ENCODE measurements at places on chromosomes 5 and 9. TPM values are rescaled to one million over a fixed set of nuclear protein-coding genes. Genes with fewer than 3 reads are reported as not detected.

The FUBP3 gene
- total RNA-seq = 33.1 TPM

The NTNG2 gene
- total RNA-seq = 21.4 TPM

- H3K27ac ChIP-seq = peak overlapping the region; percentile 35
- no peak overlapping the region for H3K4me3 ChIP-seq
- peaks cover 29% of the 10 kb centered on the region for H3K36me3 ChIP-seq
These were observed 69.8 kb downstream of the HABP4 start for GRCh38 chr9:96519787-96520186.

GRCh38 chr9:11016081-11016480 lies 403.3 kb upstream of the PTPRD start:
- no peaks in the 10 kb centered on the region for H3K27me3 ChIP-seq
- H3K4me1 ChIP-seq = no peaks in the 10 kb centered on the region
- DNase-seq = no peak
- no peaks in the 10 kb centered on the region for H3K36me3 ChIP-seq

DNA sequence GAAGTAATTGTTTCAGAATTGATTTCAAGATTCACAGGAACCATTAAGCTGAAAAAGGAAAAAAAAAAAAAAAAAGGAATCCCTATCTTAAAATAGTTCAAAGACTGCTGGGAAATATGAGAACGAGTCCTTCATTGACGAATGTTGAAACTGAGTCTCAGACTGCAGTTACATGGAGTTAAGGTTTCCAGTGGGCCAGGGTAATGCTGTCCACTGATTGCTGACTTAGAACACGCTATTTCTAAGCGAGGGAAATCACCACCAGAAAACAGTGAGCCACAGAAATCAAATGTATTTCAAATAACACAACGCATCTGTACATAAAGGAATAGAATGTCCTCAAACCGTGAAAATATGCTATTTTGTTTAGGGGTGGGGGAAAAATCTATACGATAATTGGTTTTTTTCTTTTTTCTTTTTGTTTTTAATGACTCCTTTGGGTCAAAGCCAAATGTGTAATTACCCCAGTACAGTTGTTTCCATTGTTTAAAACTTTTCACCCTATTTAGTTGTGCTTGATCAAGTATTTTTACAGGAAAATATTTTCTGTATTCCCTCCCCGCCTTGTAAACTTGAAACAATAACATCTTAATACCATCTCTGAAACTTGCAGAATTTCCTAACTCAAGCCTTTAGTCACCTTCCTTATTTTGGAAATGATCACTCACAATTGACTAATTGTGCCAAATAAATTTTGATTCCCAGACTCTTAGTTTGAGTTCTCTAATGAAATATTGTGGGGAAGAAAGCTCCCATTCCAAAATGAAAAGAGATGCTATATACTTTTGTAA lies 208.3 kb downstream of the MCTP1 start:
- H3K4me3 ChIP-seq = no peak overlapping the region
- DNase-seq = no peak
- no peaks in the 10 kb centered on the region for H3K36me3 ChIP-seq

- H3K4me1 ChIP-seq = no peaks in the 10 kb centered on the region
- H3K27me3 ChIP-seq = no peaks in the 10 kb centered on the region
- no peak overlapping the region for H3K27ac ChIP-seq
- no peaks in the 10 kb centered on the region for H3K36me3 ChIP-seq
- DNase-seq = no peak
- H3K4me3 ChIP-seq = no peak overlapping the region
These were observed 118.4 kb downstream of the MARCHF11 start for GRCh38 chr5:16061163-16061562.

- no peak overlapping the region for H3K27ac ChIP-seq
- H3K27me3 ChIP-seq = no peaks in the 10 kb centered on the region
- H3K4me3 ChIP-seq = no peak overlapping the region
- H3K36me3 ChIP-seq = no peaks in the 10 kb centered on the region
These were observed 5.7 kb downstream of the MAPKAP1 start for GRCh38 chr9:125701351-125701750.
